RKO (cell line): ENCODE measurements at places on chromosomes 6 and 20.

- no peak for DNase-seq
Observed at GRCh38 chr6:133756078-133756695, 132.7 kb upstream of the TCF21 start.

GRCh38 chr20:37376791-37377190 is 30.9 kb downstream of the SRC start:
- DNase-seq: no peak

DNA sequence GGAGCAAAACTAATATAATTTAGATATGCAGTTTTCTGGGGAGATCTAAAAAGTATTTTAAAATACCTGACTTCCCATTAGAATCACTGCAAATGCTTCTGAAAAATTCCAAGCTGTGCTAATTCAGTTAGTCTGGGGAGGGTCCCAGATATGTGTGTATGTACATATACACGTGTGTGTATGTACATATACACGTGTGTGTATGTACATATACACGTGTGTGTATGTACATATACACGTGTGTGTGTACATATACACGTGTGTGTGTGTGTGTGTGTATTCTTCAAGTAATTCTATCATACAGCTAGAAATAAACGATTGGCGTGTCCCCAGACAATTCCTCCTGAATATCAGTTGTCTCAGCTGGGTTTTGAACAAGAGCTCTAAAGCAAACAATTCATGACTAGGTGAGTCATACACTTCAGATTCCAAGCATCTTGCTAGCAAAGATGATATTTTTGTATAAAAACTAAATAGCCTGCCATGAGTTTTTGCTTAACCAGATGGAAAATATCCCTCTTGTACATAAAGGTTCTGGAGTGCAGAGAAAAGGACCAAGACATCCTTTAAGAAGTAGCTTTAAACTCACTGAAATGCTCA is 58.2 kb downstream of the SPACA1 start:
- DNase-seq: no peak

DNA sequence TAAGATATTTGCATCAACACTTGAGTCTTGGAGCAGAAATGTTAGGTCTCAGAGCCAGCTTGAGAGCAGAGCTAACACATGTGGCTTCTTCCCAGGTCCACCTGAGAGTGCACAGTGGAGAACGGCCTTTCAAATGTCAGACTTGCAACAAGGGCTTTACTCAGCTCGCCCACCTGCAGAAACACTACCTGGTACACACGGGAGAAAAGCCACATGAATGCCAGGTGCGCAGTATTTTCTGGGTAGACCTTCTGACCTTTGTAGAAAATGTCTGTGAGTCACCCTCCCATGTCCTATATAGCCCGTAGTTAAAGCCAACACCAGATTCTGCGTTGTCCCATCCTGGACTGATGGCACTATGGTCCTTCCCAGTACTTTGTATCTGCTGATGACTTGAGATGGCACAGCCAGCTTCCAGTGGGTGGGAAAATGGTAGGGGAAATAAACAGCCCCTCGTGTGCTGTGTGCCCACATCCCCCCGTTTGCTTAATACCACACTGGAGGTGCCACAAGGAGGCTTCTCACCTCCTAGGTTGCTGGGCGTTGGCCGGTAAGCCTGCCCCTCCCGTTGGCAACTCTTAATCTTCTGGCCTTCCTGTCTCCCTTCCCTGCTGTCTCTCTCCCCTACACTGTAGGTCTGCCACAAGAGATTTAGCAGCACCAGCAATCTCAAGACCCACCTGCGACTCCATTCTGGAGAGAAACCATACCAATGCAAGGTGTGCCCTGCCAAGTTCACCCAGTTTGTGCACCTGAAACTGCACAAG is 20.3 kb downstream of the PRDM1 start:
- no peak for DNase-seq

DNA sequence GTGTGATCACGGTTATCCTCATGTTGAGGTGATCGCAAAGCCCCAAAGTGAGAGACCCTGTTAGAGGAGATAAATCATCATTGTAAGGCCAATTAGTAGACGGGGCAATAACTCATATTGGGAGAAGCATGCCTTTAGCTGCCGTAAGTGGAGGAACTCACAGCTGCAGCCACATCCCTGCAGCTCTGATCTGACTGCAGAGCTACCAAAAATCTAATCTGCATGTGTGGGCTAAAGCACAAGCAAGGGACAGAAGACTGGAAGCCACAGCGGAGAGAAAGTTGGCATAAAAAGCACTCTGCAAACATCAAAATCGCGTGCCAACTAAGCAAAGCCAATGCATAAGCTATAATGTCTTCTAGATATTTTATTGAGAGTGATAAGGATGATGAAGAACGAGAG is 79.8 kb downstream of the TBC1D7 start:
- DNase-seq: no peak

- DNase-seq: no peak
Observed at GRCh38 chr20:60653111-60653845, 598.8 kb upstream of the CDH4 start.

DNA sequence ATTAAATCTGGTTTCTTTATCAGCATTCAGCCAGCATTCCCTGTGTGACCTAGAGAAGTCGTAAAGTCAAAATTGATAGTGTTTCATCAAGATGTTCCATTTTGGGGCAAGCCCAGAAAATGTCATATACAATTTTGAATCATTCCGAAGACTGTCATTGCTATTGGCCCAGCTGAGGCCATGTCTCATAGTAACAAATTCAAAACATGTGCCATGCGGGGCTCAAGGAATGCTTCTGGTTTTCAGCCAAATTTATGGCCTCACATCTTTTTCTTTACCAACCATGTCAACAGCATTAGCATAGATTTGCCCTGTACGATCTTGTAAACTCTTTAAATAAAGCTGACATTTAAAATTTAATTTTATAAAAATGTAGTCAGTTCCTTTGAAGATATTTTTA is 314.7 kb downstream of the PAX1 start:
- DNase-seq: no peak

DNA sequence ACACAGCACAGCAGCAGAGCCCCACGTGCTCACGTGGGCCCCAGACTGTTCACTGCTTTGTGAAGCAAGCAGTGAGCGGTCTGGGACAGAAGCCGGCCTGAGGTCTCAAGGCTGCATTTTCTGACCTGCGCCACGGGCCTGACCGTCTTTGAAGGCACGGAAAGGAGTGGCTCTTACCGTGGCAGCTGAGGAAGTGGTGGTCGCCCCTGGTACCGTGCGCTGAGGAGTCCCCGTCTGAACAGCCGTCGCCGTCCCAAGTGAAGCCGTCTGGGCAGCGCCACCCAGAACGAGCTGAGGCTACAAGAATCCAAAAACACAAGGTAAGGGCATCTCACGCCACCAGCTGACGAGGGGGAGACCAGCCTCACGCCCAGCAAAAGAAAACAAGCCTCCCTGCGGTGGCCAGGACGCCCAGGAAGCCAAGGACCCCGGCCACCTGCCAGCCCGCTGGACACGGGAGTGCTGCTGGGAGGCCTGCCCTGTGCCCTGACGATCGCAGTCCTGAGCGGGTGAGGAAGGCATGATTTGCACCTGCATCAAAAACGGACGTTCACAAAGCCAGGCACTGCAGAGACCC is 55.7 kb downstream of the TAF4 start:
- DNase-seq: no peak

- DNase-seq: no peak
Observed at GRCh38 chr20:62313460-62314338, 10.9 kb downstream of the ADRM1 start.

GRCh38 chr6:148455674-148456558 is 113.3 kb downstream of the SASH1 start:
- DNase-seq: no peak

DNA sequence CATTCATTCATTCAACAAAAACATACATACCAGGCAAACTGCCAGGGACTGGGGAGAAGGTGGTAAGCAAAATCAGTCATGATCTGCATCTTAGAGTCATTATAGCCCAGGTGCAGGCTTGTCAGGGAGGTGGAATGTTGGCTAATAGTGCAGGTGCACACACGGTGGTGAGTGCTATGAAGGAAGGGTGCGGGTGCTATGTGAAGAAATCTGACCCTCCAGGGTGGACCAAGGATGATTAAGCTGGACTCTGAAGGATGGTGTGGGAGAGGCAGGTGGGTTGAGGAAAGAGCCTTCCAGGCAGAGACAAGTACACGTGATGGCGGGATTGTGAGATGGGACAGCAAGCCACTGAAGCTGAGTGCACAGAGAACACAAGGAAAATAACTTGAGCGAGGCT is 77.4 kb downstream of the B3GAT2 start:
- no peak for DNase-seq

GRCh38 chr6:76438768-76439167 is 366.3 kb upstream of the IMPG1 start:
- no peak for DNase-seq

DNA sequence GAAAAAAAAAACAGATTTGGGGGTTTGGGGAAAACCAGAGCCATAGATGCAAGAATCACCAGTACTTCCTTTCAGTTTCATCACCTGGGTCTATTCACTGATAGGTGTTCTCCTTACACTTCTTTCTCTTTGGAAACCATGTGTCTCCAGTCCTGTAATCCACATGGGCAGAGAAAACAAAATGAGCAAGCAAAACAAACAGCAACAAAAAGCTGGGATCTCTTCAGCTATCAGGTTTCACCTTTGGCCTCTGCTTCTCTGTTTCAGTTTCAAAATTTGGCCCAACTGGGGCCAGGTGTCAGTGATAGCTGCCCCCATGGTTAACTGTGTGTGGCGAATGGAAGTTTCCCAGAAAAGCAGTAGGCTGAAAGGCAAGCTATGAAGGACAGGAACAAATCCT is 220.0 kb upstream of the THBS2 start:
- no peak for DNase-seq

DNA sequence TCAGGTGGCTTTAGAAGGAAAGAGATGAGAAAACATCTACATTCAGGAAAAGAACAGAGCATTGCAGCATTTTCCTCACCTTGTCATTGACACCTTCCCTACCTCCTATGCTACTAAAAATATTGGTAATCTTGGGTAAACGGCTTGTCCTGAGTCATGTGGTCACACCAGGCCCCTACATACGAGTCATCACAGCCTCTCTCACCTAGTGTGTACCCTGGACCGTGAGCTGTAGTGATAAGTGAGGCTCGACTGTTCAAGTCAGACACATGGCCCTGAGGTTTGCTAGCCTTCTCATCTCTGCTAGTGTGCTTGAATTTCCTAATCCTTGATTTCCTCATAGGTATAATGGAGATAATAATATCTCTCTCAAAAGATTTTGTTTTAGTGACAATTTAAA is 29.6 kb upstream of the TMEM244 start:
- no peak for DNase-seq
